ENCODE measurements at places on chromosomes 5 and 9.

DNA sequence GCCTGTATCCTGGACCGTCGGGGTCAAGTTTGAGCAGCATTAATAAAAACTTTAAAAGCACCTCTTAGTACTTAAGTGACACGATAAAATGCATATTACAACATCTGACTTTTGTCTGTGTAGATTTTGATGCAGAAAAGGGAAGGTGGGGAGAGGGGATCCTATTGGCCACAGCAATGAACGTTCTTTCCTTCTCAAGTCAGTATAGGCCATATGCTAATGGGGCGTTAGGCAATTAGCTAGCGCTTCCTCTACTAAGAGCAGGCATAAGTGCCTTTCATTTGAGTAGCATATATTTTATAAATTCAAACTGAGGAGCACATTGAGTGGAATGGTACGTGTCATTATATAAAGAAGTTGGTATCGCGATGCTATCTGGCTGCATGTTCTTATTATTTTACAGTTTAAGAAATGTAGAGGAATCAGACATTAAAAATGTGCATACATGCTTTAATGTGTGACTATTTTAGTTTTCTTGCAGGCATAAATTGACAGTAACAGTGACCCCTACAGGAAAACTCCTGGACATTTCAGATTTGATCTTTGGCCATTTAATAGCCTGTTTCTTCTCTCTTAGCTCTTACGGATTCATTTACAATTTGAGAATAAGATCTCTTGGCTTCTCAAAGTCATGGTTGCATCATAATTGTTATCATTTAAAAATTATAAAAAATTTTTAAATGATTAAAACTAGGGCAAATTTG is 1.1 kb upstream of the GNA14 start:
- peak; percentile 29 for DNase-seq

DNA sequence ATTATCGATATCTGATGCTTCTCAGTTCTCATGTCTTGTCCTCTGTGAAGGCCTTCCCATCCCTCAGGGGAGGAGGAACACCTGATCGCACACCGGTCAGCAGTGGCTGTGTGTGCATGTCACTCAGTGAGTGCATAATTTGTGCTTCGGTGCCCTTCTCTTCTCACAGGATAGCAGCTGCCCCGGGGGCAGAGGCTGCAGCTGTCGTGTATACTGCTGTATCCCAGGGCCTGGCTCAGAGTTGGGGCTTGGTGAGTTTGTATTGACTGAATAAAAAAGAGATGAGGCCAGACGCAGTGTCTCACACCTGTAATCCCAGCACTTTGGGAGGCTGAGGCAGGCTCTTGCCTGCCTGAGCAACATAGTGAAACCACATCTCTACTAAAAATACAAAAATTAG is 49.7 kb upstream of the NCS1 start:
- no peak for DNase-seq

GRCh38 chr5:32123058-32123805 is 50.9 kb downstream of the GOLPH3 start:
- no peak for DNase-seq

- peak; percentile 34 for DNase-seq
Observed at GRCh38 chr9:123337971-123338370, 18.0 kb upstream of the CRB2 start.

DNA sequence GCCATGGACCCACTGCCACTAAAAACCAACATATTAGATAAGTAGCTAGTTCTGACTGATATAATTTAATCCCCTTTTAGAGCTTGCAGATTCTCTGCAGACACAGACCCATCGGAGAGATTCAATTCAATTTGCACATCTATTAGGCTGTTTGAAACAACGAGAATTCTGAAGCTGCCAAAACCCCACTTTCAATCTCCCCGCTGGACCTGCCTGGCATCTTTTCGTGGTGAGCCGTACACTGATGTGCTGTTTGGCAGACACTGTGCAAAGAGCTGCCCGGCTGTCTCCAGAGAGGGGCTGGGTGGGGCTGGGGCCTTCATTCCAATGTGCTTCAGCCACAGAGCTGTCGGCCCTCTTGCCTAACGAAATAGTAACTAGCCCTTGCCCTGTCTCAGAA is 42.1 kb upstream of the FAM240B start:
- no peak for DNase-seq

DNA sequence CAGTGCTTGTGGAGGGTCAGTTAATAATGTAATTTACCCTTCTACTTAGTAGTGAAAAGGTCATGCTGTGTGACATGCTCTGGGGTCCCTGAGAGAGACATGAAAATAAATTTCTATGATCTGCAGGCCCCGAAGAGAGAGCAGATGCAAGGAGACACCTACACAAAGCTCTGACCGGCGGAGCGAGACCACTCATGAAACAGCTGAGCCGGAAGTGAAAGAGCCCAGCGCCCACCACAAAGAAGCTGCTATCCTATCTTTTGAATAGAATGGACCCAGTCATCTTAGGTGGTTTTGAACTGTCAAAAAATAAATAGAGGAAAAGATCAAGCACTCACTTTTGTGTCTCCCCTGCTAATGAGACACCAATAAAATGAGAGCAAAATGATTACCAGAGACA is 190.0 kb downstream of the MED10 start:
- no peak for DNase-seq

DNA sequence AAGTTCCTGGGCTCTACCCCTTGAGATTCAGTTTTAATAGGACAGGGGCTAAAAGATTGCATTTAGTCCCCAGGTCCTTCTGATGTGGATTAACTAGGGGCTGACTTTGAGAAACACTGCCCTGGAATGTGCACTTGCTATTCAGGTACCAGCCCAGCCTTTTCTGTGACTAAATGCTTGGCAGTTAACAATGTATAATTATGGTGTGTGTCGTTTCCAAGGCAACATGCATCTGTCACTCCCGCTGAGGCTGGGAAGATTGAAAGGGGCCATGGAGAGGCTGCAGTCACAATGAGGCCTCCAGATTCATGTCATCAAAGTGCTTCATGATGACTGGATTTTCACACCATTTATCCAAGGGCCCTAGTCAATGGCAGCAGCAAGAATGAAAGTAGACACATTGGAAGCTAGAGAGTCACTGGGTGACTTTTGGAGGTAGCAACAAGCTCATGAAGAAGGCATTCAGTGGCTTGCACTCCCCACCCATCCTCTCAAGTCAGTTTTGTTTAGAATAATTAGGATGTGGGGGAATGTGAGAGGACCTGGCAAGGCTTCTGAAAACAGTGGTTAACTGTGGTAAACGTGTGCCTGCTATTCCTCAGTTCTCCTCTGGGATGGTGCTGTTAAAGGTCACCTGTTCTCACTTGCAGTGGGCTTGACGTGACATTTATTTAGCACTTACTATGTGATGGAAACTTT is 28.3 kb downstream of the RAI14 start:
- DNase-seq = no peak

Data from suppressor macrophage (primary cell).